RCC 7860 (cell line): ENCODE measurements at places on chromosomes 7 and 10.

DNA sequence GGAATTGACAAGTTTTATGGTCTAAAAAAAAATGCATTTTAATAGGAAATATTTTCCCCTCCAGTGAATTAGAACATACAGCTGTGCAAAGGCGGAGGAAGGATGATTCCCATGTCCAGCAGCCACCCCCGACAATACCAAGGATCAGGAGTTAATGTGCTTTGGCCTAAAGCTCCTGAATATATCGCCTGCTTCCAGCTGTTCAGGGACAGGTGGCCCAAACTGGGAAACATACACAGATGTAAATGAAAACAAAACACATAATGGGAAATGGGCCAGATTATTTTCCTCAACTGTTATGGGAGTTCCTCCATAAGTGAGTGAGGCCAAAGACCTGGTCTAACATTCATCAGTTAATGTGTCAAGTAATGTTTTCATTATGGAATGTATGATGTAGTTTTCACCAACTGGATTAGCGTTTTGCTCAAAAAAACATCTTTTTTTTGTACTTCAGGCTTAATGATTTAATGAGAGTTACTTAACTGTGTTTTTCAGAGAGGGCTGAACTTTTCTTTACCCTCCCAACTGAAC, 55.1 kb upstream of the LAMB1 start:
- DNase-seq, result no peak

GRCh38 chr7:30726296-30727006, 25.5 kb upstream of the INMT start:
- no peak for DNase-seq

GRCh38 chr7:158824028-158824427, 5.3 kb downstream of the ESYT2 start:
- DNase-seq, result no peak

GRCh38 chr10:75502389-75502788, 71.0 kb downstream of the LRMDA start:
- DNase-seq, result no peak

DNA sequence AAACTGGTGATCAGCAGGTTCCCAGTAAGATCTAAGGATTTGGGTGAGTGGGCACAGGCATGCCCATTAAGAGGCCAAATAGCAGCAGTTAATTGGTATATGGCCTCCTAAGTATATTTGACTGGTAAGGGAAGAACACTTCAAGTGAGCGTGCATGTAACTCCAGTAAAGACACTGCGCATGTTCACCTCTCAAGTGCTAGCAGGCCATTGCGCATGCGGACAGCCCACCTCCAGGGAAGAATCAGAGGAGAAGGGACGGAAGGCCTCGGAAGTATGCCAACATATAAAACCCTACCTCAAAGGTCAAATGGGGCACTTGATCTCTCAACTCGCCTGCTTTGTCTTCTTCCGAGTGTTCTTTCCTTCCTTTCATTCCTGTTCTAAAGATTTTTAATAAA, 118.0 kb downstream of the ARL5B start:
- no peak for DNase-seq

DNA sequence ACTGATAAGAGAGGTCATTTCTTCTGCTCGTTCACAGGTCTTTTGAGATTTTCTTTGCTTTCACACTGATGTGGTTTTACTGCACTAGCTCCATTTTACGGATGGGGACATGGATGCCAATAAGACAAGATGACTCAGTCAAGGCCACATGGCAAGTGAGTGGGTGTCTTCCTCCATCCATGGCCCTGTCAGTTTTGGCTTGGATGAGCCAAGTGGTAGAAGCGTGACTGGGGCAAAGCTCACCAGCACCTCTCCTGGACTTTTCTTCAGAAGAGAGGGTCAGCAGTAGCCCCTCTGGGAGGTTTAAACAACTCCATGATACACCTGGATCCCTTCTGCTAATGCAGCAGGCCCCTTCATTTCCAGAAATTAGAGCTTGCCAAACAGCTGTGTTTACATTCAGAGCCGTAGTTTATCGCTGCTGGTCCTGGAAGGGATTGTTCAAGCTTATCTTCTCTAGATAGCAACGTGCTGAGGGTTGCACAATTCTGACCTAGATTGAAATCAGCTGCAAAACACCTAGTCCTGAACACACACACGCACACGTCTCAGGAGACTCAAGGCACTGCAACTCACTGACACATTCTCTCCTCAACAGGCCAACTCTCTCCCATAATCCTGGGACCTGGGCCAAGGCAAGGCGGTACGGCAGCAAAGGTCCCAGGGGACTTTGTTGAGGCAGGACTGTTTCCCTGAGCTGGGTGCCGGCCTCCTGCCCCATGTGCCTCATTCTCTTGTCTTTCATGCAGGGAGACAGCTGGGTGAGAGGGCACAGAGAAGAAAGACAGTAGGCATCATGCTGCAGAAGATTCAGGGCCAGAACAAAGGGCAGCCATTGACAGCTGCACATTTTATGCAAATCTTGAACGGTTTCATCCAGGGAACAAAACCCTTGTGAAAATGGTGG, 14.2 kb upstream of the PDCD4 start:
- no peak for DNase-seq

- no peak for DNase-seq
Measured at GRCh38 chr7:31341141-31341540, 615 bp upstream of the NEUROD6 start.

DNA sequence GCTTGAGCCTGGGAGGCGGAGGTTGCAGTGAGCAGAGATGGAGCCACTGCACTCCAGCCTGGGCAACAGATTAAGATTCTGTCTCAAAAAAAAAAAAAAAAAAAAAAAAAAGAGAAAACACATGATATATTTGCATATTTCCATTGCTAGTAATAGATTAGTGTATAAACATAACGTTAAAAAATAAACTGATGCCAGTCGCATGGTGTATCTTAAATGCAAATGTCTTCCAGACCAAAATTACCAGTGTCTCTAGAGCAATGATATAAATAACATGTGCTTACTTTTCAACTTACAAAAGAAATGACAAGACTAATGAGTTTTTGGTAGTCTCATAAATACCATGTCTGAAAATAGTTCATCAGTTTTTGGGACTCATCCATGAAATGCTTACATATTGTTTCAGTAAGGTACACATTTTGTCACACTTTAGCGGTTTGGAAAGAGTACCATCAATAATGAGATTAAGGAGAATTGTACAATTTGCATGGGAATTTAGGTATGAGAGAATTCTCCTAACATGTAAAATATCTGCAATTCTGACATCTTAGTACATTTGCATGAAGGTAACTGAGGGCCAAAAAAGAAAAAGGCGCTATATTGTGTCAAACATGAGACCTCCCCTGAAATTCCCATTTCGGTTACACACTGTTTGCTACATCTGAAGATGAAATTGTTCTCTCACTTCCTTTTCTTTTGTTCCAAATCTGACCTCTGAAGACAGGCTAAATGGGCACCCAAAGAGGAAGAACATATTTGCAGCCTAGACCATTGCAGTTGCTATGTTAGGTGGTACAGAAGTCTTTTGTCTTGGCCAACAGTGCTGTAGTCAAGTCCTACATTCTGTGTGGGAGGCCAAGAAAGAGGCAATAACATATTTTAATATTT, 51.5 kb upstream of the PIP4K2A start:
- DNase-seq, result no peak

- no peak for DNase-seq
Measured at GRCh38 chr10:65708057-65708456, 1217.8 kb upstream of the LRRTM3 start.

GRCh38 chr7:108589199-108589598, 19.5 kb downstream of the DNAJB9 start:
- DNase-seq, result no peak

DNA sequence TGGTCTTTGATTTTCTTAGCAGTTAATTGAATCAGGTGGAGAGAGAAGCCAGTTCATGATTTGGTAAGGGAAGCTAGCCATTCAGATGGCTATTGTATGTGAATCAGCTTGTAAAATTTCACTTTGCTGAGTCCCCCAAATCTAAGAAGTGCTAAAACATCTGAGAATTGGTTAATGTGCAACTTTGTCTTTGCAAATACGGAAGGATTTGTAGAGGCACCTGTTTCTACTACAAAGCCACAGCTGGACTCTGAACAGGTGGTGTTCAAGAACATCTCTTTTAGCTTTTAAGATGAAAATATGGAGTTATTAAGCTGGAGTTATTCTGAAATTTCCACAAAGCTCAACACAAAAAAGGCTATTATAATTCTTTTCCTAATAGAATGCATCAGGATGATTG, 132.6 kb downstream of the VPS50 start:
- DNase-seq, result no peak

DNA sequence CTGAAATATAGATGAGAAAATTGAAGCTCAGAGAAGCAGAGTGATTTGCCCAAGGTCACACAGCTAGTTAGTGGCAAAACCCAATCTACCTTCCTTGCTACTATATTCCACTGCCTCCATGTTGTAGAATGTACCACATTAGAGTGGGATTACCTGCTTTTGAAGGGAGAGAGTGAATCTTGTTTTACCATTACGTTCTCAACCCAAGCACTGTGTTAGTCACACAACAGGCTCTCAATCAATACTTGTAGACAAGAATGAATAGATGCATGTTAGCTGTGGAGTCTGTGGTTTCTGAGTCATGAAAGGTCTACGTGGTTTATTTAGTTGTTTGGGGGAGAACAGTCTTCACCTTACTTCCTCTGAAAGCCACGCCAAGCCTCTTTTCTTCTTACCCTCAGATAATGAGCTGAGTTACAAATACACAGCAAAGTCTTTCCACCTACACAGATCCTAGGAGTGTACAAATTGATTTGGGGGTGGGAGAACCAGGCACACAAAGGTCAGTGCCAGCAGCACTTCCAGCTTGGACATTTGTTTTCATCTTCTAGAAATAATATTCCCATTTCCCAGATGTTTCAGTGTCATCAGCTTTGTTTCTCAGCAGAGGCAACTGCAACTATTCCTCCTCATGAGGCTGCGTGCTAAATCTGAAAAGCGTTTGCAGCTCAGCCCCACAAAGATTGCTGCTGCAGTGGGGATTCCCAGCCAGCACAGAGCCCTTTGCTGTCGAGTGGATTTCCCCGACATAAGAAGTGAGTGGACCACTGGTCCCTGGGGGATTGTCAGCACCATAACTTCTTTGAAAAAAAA, 71.5 kb upstream of the ADO start:
- peak; percentile 87 for DNase-seq

DNA sequence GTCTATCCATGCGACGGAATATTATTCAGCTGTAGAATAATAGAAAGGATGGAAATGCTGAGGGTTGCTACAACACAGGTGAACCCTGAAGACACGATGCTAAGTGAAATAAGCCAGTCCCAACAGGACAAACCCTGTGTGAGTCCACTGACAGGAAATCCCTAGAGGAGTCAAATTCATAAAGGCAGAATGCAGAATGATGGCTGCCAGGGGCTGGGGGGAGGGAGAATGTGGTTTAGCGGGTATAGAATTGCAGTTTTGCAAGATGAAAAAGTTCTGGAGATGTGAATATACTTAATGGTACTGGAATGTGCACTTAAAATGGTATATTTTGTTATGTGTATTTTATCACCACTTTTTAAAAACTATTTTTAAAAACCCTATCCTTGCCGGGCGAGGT, 36.9 kb upstream of the DOCK1 start:
- no peak for DNase-seq

- no peak for DNase-seq
Measured at GRCh38 chr10:49322371-49323170, 23.6 kb downstream of the C10orf71 start.

DNA sequence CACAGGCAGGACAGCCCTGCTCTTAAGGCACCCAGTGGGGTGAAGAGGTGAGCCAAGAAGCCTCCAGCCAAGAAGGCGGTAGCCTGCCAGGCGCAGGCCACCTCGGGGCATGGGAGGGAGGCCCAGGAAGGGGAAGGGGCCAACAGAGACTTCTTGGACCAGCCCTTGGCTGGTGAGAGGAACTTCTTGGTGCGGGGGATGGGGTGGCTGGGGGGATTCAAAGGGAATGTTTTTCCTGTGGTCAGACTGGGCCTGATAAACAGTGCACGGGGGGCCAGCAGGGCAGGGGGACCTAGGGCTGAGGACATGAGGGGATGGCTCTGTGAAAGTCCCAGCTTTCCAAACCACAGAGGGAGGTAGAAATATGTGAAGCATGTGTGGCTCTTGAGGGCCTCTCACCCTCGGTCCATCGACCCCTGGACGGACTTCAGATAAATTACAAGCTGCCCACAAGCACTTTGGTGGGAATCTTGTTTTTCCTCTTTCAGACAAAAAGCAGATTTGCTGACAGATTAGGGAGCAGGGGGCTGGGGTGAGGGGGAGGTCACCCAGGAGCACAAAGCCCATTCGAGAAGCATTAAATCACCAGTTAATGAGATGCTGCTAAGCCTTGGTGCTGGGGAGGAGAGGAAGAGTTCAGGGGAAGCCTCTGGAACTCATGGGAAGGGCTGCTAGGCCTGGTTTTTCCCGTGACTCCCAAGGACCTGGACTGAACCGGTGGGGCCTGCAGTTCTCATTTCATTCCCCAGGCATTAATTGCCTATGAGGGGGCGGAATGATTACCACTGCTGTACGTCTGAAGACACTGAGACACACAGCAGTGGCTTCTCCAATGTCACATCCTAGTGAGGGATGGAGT, 11.3 kb downstream of the CRYGN start:
- no peak for DNase-seq

- DNase-seq, result no peak
Measured at GRCh38 chr7:2566890-2567678, 8.3 kb downstream of the IQCE start.
